CD4-positive, alpha-beta T cell (primary cell): ENCODE measurements at places on chromosomes 4 and X.
A peak's percentile ranks its signal among the peaks of the same experiment; 100 is the strongest.

GRCh38 chr4:3807311-3807710, 41.1 kb downstream of the ADRA2C start:
- no peak overlapping the region for H3K27ac ChIP-seq
- H3K4me1 ChIP-seq, result no peaks in the 10 kb centered on the region
- peaks cover 4% of the 10 kb centered on the region for H3K27me3 ChIP-seq
- H3K36me3 ChIP-seq, result no peaks in the 10 kb centered on the region
- H3K4me3 ChIP-seq, result no peak overlapping the region

- DNase-seq, result no peak
- no peak overlapping the region for H3K4me3 ChIP-seq
- H3K27me3 ChIP-seq, result no peaks in the 10 kb centered on the region
- no peaks in the 10 kb centered on the region for H3K4me1 ChIP-seq
- H3K27ac ChIP-seq, result no peak overlapping the region
These were observed 138.9 kb downstream of the HMX1 start for GRCh38 chr4:8732681-8733243.

GRCh38 chrX:10414862-10415261, 205.5 kb downstream of the MID1 start:
- H3K27me3 ChIP-seq, result no peaks in the 10 kb centered on the region
- H3K27ac ChIP-seq, result no peak overlapping the region
- H3K4me1 ChIP-seq, result no peaks in the 10 kb centered on the region
- H3K4me3 ChIP-seq, result no peak overlapping the region
- no peaks in the 10 kb centered on the region for H3K36me3 ChIP-seq
- DNase-seq, result no peak

GRCh38 chr4:140579278-140579677, 10.5 kb upstream of the UCP1 start:
- DNase-seq, result no peak
- no peaks in the 10 kb centered on the region for H3K4me1 ChIP-seq
- peaks cover 29% of the 10 kb centered on the region for H3K27me3 ChIP-seq
- H3K36me3 ChIP-seq, result no peaks in the 10 kb centered on the region

- no peaks in the 10 kb centered on the region for H3K36me3 ChIP-seq
- no peak overlapping the region for H3K27ac ChIP-seq
These were observed 96.2 kb downstream of the UGT8 start for GRCh38 chr4:114694770-114695169.

DNA sequence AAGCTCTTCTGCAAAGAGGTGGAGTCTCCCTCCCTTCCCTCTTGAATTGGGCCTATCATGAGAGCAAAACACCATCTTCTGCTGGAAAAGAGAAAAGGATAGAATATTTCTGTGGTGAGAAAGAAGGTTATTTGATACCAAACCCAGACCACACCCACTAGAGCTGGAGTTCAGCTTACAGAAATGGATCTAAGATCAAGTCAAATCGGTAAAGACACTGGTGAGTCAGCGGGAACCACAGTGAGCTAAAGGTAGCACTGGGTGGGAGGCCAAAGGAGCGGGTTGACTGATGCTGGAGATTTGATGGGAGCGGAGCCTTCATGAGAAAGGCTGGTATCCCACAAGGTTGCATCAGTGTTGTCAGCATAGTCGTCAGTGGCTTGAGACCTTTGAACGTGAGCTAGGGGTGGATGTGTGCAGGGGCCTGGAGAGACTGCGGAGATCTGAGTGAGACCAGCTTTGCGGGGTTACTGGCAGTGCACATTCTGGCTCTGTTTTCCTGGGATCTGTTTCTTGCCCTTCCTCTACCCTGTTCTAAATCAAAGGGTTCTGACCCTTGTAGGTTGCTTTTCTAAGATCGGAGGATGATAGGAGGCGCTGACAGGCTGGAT, 106.4 kb upstream of the SCOC start:
- H3K27me3 ChIP-seq, result peaks cover 2% of the 10 kb centered on the region
- no peak overlapping the region for H3K27ac ChIP-seq
- no peak for DNase-seq
- no peaks in the 10 kb centered on the region for H3K4me1 ChIP-seq
- H3K36me3 ChIP-seq, result no peaks in the 10 kb centered on the region
- H3K4me3 ChIP-seq, result no peak overlapping the region

DNA sequence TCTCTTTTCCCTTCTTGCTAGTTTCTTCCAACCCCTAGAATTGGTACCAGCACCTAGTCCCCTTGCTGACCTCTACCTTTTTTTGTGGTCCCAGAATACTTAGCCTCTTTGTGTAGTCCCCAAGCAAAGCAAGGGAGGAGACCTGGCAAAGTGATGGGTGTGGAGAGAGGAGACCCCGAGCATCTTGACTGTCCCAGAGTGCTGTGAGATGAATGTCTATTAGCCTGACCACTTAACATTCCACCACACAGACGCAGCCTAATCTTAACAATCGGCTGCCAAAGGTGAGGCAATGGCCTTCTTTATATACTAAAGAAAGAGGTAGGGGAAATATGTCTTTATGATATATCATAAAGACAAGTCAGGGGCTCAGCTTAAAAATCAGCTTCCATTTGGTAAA, 55.9 kb downstream of the TRIM2 start:
- peaks cover 9% of the 10 kb centered on the region for H3K4me1 ChIP-seq
- no peaks in the 10 kb centered on the region for H3K36me3 ChIP-seq
- no peak for DNase-seq
- no peak overlapping the region for H3K4me3 ChIP-seq
- no peaks in the 10 kb centered on the region for H3K27me3 ChIP-seq
- no peak overlapping the region for H3K27ac ChIP-seq

DNA sequence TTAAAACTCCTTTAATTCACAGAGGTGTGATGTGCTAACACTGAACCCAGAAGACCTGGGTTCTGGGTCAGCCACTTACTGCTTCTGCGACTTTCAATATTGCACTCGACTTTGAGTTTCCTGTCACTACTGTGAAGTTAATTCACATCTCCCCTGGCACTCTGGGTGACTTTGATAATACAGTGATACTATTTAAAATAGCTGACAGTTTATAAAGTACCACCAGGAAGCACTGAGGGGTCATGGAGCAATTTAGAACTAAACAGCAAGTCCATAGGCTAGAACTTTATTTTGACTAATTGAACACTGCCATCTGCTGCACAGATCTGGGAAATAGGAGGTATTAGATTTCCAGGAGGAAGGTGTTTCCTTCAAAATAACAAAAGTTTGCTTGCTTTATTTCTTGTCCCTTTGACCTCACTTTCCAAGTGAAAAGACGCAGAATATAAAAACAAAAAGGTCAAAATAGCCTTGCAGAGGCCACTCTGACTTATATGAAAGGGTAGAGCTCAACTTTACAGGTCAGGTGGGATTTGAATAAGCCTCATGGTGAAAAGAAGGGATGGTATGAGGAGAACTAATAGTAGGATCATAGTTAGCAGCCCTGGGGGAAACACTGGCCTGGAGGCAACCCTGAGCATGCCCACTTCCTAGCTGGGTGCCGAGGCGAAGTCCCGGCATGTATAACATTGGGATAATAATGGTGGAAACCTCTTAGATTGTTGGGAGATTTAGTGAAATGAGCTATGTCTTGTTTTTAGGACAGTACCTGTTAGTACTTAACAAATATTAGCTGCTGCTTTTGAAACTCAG, 53.4 kb downstream of the ZNF518B start:
- no peaks in the 10 kb centered on the region for H3K4me1 ChIP-seq
- no peak overlapping the region for H3K4me3 ChIP-seq
- no peaks in the 10 kb centered on the region for H3K27me3 ChIP-seq
- no peak overlapping the region for H3K27ac ChIP-seq
- DNase-seq, result no peak
- no peaks in the 10 kb centered on the region for H3K36me3 ChIP-seq

DNA sequence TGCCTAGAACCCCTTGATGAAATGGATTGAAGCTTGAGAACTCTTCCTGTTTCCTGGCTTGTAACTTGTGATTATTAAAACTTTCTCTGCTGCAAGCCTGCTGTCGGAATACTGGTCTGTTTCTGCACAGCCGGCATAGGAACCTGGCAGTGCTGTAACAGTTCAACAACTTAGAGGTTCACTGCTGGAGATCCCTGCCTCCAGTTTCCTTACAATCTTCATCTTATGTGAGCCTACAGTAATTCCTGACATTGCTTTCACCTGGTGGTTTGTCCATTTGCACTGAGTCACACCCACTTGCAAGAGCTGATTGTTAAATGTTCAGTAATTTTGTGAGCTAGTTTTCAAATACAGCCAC, 1.3 kb upstream of the SEPSECS start:
- H3K27me3 ChIP-seq, result no peaks in the 10 kb centered on the region
- H3K4me1 ChIP-seq, result peaks cover 26% of the 10 kb centered on the region
- H3K27ac ChIP-seq, result no peak overlapping the region
- H3K4me3 ChIP-seq, result peak overlapping the region; percentile 91

- H3K4me3 ChIP-seq, result no peak overlapping the region
- no peaks in the 10 kb centered on the region for H3K36me3 ChIP-seq
- peaks cover 7% of the 10 kb centered on the region for H3K4me1 ChIP-seq
- peaks cover 94% of the 10 kb centered on the region for H3K27me3 ChIP-seq
- DNase-seq, result no peak
- no peak overlapping the region for H3K27ac ChIP-seq
These were observed 1.5 kb downstream of the ATOH1 start for GRCh38 chr4:93829820-93830687.

GRCh38 chr4:145132511-145133098, 34.5 kb downstream of the ABCE1 start:
- H3K27ac ChIP-seq, result no peak overlapping the region
- no peaks in the 10 kb centered on the region for H3K4me1 ChIP-seq
- no peaks in the 10 kb centered on the region for H3K27me3 ChIP-seq
- peaks cover 20% of the 10 kb centered on the region for H3K36me3 ChIP-seq
- no peak overlapping the region for H3K4me3 ChIP-seq

GRCh38 chrX:13469963-13470684, 99.3 kb upstream of the EGFL6 start:
- no peaks in the 10 kb centered on the region for H3K27me3 ChIP-seq
- no peaks in the 10 kb centered on the region for H3K36me3 ChIP-seq
- H3K4me3 ChIP-seq, result no peak overlapping the region
- peaks cover 7% of the 10 kb centered on the region for H3K4me1 ChIP-seq
- no peak for DNase-seq

DNA sequence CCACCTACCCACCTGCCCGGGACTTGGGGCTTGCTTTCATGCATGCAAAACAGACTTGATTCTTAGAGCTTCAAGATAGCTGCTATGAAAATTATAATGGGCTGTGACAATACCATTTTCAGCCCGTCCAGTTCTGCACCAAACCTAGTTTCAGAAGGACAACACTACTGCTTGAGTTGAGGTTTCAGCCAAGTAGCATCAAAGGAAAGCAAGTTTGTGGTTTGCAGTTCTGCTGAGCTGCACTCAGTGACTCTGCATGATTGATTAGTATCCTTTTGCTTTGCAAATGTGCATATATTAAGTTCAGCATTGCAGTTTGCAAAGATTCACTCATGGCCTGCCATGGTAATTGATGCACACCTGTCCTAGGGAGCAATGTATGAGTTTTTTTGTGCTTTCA, 442.7 kb downstream of the RPA4 start:
- H3K4me1 ChIP-seq, result no peaks in the 10 kb centered on the region
- H3K27me3 ChIP-seq, result no peaks in the 10 kb centered on the region
- H3K4me3 ChIP-seq, result no peak overlapping the region
- H3K36me3 ChIP-seq, result no peaks in the 10 kb centered on the region

DNA sequence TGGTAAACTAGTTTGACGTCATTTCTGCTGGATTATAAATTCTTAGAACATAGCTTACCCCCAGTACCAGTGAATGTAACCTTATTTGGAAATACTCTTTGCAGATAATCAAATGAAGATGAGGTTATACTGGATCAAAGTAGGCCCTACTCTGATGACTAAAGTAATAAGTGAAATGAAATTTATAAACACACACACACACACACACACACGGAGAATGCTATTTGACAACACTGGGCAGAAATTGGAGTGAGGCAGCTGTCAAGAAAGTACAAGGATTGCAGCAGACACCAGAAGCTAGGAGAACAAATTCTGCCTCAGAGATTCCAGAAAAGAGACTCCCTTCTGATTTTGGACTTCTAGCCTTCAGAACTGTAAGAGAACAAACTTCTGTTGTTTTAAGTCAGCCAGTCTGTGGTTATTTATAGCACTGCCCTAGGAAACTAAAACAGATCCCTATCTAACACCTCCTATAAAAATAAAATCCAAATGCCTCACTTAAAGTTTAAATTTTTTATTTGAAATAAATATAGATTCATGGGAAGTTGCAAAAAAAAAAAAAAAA, 448.6 kb downstream of the PCDH18 start:
- DNase-seq, result no peak
- no peak overlapping the region for H3K4me3 ChIP-seq
- H3K4me1 ChIP-seq, result no peaks in the 10 kb centered on the region
- H3K27me3 ChIP-seq, result no peaks in the 10 kb centered on the region
- no peaks in the 10 kb centered on the region for H3K36me3 ChIP-seq

DNA sequence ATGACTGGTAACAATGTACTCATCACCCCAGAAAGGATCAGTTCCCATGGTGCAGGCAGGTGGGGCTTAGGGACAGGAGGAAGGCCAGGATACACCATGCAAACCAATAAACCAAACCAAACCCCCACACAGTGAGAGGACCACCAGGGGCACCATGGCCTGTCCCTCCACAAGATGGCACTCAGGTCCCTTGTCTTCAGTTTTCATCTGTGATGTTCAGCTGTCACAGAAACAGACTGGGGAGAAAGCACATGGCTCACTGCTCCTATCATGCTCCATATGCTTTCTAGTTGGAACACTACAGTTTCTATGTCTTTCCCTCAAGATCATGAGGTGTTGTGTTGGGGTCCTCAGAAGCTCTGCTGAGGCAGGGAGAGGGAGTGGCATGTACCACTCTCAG, 10.1 kb downstream of the HS3ST1 start:
- H3K36me3 ChIP-seq, result no peaks in the 10 kb centered on the region
- no peak for DNase-seq

GRCh38 chr4:79923281-79923680, 149.7 kb downstream of the ANTXR2 start:
- no peaks in the 10 kb centered on the region for H3K36me3 ChIP-seq
- no peak overlapping the region for H3K4me3 ChIP-seq
- no peak overlapping the region for H3K27ac ChIP-seq

DNA sequence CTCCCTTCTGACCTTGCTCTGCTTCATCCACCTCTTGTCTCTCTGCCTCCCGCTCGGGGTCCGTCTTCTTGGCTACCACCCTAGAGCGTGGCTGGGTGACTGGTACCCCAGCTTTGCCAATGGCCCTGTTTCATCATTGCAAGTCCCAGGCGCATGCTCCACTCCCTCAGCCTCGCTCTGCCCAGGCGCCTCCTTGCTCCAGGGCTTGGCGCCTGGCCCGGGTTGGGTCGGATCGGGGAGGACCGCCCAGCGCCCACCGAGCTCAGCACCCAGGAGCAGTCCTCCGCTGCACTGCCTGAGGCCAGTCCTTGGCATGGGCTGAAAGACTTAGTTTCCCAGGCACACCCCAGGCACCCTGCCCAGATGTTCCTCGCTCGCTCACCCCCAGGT, 577 bp downstream of the BGN start:
- no peak overlapping the region for H3K27ac ChIP-seq
- no peak for DNase-seq
- H3K36me3 ChIP-seq, result no peaks in the 10 kb centered on the region
- H3K27me3 ChIP-seq, result peaks cover 2% of the 10 kb centered on the region
- no peak overlapping the region for H3K4me3 ChIP-seq

- H3K27me3 ChIP-seq, result no peaks in the 10 kb centered on the region
- H3K4me3 ChIP-seq, result no peak overlapping the region
- H3K4me1 ChIP-seq, result no peaks in the 10 kb centered on the region
- no peaks in the 10 kb centered on the region for H3K36me3 ChIP-seq
- H3K27ac ChIP-seq, result no peak overlapping the region
- DNase-seq, result no peak
These were observed 227.1 kb downstream of the ADGRL3 start for GRCh38 chr4:61427099-61427817.
